Mesothelial cell of epicardium (in vitro differentiated cells): ENCODE measurements at places on chromosomes 6 and 20.

DNA sequence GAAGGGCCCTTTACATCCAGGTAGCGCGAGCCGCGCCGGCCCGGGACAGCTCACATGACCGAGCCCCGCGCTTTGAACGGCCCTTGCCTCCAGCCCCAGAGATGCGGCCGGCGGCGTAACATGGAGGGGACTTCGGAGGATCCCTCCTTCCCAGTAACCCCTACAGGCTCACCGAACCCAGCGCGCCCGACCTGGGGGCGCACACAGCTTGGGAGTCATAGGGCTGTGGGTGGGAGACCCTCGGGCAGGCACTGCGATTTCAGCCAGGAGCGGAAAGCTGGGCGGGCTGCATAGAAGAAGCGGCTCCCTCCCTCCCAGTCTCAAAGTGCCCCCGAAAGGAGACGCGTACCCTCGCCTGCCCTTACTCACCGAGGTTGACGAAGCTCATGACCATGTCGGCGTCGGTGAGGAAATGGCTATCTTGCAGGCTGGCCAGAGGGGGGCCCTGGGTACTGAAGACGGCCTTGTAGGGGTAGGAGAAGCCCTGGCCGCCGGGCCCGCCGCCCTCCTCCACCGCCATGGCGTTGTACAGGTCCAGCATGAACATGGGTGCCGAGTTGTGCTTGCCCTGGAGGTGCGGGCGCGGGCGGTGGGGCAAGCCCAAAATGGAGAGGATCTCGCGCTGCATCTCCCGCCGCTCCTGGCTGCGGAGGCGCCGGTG, 975 bp downstream of the BMP7 start:
- H3K36me3 ChIP-seq: no peaks in the 10 kb centered on the region
- DNase-seq: peak; percentile 53
- no peak overlapping the region for H3K27ac ChIP-seq
- H3K4me1 ChIP-seq: peaks cover 55% of the 10 kb centered on the region
- H3K27me3 ChIP-seq: peaks cover 36% of the 10 kb centered on the region
- H3K4me3 ChIP-seq: peak overlapping the region; percentile 78

GRCh38 chr20:8132484-8133309, 631 bp downstream of the PLCB1 start:
- peaks cover 43% of the 10 kb centered on the region for H3K4me1 ChIP-seq
- H3K36me3 ChIP-seq: no peaks in the 10 kb centered on the region
- H3K27ac ChIP-seq: no peak overlapping the region
- H3K27me3 ChIP-seq: peaks cover 32% of the 10 kb centered on the region
- peak overlapping the region; percentile 80 for H3K4me3 ChIP-seq
- peak; percentile 39 for DNase-seq

DNA sequence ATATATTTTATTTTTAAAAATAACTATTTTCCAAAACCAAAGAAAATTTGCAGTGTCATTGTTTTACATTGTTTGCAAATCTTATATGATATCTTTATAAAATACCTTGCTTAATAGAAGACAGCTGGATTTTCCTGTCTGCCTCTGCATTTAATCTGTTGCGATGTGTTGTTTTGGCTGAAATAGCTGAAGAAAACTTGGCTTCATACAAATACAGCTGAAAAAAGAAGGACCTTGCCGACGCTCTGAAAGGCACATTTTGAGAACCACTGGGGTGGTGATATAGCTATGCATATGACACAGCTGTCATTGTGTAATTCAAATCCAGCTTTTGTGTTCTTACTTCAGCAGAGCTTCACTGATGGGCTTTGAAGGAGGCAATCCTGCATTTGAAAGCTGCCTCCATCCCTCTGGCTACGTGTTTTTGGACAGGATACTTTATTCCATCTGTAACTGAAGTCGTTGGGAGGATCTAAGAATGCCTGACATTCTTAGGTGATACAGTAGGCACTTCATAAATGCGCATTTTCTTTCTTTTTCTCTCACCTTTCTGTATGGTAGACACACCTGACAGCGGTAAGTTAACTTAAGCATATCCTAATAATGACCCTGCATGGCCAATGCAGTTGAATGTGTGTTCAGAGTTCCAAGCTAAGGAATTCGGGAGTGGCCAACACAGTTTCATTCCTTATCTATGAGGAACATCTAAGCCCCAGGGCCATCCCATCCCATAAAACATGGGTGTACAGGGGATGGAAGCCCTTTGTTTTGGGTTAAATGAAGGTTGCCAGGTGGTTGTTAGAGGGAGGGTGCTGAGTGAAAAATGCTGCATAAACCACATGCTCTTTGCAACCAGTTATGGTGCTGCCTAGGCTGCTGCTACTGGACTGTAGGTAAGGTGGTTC, 213.0 kb downstream of the TFAP2A start:
- H3K36me3 ChIP-seq: no peaks in the 10 kb centered on the region
- DNase-seq: no peak
- H3K27ac ChIP-seq: no peak overlapping the region
- H3K4me1 ChIP-seq: no peaks in the 10 kb centered on the region

- no peaks in the 10 kb centered on the region for H3K36me3 ChIP-seq
- no peak overlapping the region for H3K4me3 ChIP-seq
- no peak overlapping the region for H3K27ac ChIP-seq
- H3K4me1 ChIP-seq: no peaks in the 10 kb centered on the region
- no peak for DNase-seq
Measured at GRCh38 chr20:60715172-60715571, 536.9 kb upstream of the CDH4 start.

GRCh38 chr20:54038961-54039360, 31.4 kb downstream of the BCAS1 start:
- DNase-seq: no peak
- no peak overlapping the region for H3K4me3 ChIP-seq
- H3K4me1 ChIP-seq: no peaks in the 10 kb centered on the region
- no peak overlapping the region for H3K27ac ChIP-seq
- no peaks in the 10 kb centered on the region for H3K36me3 ChIP-seq

GRCh38 chr6:41547799-41548097, 1.6 kb downstream of the FOXP4 start:
- H3K4me3 ChIP-seq: peak overlapping the region; percentile 96
- peaks cover 54% of the 10 kb centered on the region for H3K4me1 ChIP-seq
- H3K27ac ChIP-seq: no peak overlapping the region
- H3K27me3 ChIP-seq: no peaks in the 10 kb centered on the region
- H3K36me3 ChIP-seq: peaks cover 6% of the 10 kb centered on the region

- peaks cover 2% of the 10 kb centered on the region for H3K4me1 ChIP-seq
- H3K4me3 ChIP-seq: no peak overlapping the region
- H3K36me3 ChIP-seq: no peaks in the 10 kb centered on the region
- peaks cover 10% of the 10 kb centered on the region for H3K27me3 ChIP-seq
- no peak overlapping the region for H3K27ac ChIP-seq
Measured at GRCh38 chr6:92690997-92691599, 728.3 kb downstream of the EPHA7 start.

GRCh38 chr6:151963001-151963400, 155.5 kb downstream of the ESR1 start:
- H3K27me3 ChIP-seq: peaks cover 5% of the 10 kb centered on the region
- no peaks in the 10 kb centered on the region for H3K4me1 ChIP-seq
- H3K27ac ChIP-seq: no peak overlapping the region
- DNase-seq: no peak

- H3K27ac ChIP-seq: no peak overlapping the region
- H3K36me3 ChIP-seq: no peaks in the 10 kb centered on the region
- peaks cover 21% of the 10 kb centered on the region for H3K4me1 ChIP-seq
- peaks cover 53% of the 10 kb centered on the region for H3K27me3 ChIP-seq
- H3K4me3 ChIP-seq: no peak overlapping the region
- no peak for DNase-seq
Measured at GRCh38 chr6:28683945-28684538, 158.4 kb downstream of the GPX5 start.

DNA sequence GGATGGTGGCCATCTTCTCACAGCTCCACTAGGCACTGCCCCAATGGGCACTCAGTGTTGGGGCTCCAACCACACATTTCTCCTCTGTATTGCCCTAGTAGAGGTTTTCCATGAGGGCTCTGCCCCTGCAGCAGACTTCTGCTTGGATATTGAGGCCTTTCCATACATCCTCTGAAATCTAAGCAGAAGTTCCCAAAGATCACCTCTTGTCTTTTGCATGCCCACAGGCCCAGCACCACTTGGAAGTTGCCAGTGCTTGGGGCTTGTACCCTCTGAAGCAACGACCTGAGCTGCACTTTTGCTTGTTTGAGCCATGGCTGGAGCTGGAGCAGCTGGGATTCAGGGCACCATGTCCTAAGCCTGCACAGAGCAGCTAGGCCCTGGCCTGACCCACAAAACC, 189.1 kb upstream of the EYS start:
- H3K4me3 ChIP-seq: no peak overlapping the region
- no peak overlapping the region for H3K27ac ChIP-seq
- no peak for DNase-seq
- no peaks in the 10 kb centered on the region for H3K4me1 ChIP-seq

DNA sequence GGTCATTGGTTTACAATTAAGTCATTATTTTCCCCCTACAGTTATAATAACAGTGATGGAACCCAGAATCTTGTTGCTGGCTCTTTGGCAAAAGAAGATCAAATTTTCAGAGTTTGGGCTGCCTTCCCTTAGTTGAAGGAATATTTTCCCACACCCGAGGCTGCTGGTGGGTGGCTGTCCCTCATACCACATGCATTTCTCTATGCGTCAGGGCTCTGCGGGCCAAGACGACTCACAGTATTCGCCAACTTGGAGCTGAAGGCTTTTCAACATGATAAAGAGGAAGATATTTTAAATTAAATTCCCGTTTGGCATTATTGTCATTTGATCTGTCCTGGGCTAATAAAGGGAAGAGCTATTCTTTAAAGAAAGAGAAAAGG, 102.2 kb upstream of the SASH1 start:
- H3K4me1 ChIP-seq: peaks cover 33% of the 10 kb centered on the region
- H3K27me3 ChIP-seq: no peaks in the 10 kb centered on the region
- no peak for DNase-seq
- H3K4me3 ChIP-seq: no peak overlapping the region
- H3K36me3 ChIP-seq: no peaks in the 10 kb centered on the region

DNA sequence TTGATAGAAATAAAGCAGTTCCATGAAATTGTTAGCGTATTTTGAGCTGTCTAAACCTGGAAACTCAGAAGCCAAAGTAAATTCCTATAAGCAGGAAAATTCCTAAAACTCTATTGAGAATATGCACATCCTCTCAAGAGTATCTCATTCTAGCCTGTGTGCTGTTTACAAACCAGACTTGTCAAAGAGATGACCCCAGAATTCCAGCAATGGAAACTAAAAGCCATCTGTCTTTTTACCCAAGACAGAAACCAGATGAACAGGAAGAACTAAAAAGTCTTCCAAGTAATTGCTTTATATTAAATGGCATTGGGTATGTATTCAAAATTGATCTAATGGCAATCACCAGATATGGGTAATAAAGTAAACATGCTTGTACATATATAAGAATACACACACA, 92.6 kb downstream of the COL19A1 start:
- H3K36me3 ChIP-seq: no peaks in the 10 kb centered on the region
- H3K27me3 ChIP-seq: no peaks in the 10 kb centered on the region
- H3K27ac ChIP-seq: no peak overlapping the region
- no peak for DNase-seq

GRCh38 chr20:39112178-39112743, 150.1 kb downstream of the DHX35 start:
- H3K4me3 ChIP-seq: no peak overlapping the region
- no peaks in the 10 kb centered on the region for H3K36me3 ChIP-seq
- peaks cover 8% of the 10 kb centered on the region for H3K4me1 ChIP-seq
- peak; percentile 59 for DNase-seq

DNA sequence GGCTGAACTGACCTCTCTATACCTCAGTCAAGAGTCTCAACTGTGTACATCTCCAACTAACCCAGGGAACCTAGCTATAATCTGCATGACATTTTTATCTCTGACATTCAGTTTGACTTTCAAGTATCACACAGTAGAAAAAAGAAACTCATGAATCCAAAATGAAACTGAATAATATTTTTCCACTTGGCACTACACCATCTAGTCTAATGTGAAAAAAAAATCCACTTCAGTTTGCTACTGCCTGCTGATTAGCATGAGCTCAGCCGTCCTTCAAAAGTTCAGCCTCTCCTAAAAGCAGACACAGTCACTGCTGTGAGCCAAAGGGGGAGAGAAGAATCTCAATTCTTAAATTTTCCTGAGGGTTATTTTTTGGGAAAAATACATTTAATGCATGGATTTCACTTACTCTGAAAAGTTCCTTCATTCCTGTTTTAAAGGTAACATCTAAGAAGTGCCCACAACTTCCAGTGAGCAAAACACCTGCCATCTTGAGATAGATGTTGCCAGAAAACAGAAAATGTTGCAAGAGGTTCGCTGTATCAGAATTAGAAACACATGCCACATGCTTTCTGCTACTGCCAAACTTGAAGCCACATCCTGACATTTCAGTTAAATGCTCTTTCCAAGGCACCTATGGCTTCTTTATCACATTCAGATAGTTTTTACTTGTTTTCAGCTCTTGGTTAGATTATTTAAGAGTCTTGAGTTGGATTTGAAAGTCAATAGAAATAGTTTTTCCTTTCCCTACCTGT, 95.4 kb downstream of the MKKS start:
- peaks cover 4% of the 10 kb centered on the region for H3K4me1 ChIP-seq
- peaks cover 4% of the 10 kb centered on the region for H3K36me3 ChIP-seq
- no peak overlapping the region for H3K27ac ChIP-seq
- DNase-seq: no peak
- H3K4me3 ChIP-seq: no peak overlapping the region

- H3K4me1 ChIP-seq: no peaks in the 10 kb centered on the region
- H3K27ac ChIP-seq: no peak overlapping the region
- peaks cover under 1% of the 10 kb centered on the region for H3K36me3 ChIP-seq
- no peak for DNase-seq
- H3K4me3 ChIP-seq: no peak overlapping the region
Measured at GRCh38 chr20:3101737-3102574, 17.4 kb upstream of the AVP start.

- H3K27me3 ChIP-seq: no peaks in the 10 kb centered on the region
- peaks cover 21% of the 10 kb centered on the region for H3K36me3 ChIP-seq
- peak overlapping the region; percentile 85 for H3K27ac ChIP-seq
- no peak for DNase-seq
- peaks cover 23% of the 10 kb centered on the region for H3K4me1 ChIP-seq
- H3K4me3 ChIP-seq: no peak overlapping the region
Measured at GRCh38 chr6:138560130-138560860, 61.0 kb upstream of the NHSL1 start.

- DNase-seq: no peak
- H3K27me3 ChIP-seq: no peaks in the 10 kb centered on the region
- H3K27ac ChIP-seq: no peak overlapping the region
- H3K4me3 ChIP-seq: no peak overlapping the region
Measured at GRCh38 chr6:136524339-136524935, 25.8 kb downstream of the MAP7 start.

GRCh38 chr6:53982366-53983050, 128.7 kb upstream of the MLIP start:
- peaks cover 1% of the 10 kb centered on the region for H3K27me3 ChIP-seq
- H3K36me3 ChIP-seq: no peaks in the 10 kb centered on the region
- H3K4me3 ChIP-seq: no peak overlapping the region

DNA sequence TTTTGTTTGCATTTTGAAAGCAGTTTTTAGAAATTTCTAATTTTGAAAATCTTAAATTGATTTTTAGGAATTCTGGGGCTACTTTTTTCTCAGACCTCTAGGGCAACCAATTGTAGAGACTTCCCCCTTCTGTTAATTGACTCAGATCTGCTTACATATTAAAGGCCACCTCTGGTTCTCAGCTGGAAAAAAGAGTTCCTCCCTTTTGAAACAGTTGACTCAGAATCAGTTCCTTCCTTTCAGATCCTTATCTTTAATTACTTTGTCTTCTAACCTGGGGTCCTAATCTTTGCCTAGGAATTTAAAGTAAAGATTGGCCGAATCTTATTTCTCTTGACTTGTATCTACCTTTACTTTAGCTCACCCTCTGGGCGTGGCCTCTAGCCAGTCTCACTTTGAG, 146.8 kb downstream of the LAMA2 start:
- H3K4me1 ChIP-seq: peaks cover 2% of the 10 kb centered on the region
- H3K27ac ChIP-seq: no peak overlapping the region
- H3K27me3 ChIP-seq: no peaks in the 10 kb centered on the region
- H3K36me3 ChIP-seq: peaks cover 1% of the 10 kb centered on the region
- DNase-seq: no peak
